Lower leg skin (tissue), 4 donors: ENCODE measurements at places on chromosomes 2 and 18.

DNA sequence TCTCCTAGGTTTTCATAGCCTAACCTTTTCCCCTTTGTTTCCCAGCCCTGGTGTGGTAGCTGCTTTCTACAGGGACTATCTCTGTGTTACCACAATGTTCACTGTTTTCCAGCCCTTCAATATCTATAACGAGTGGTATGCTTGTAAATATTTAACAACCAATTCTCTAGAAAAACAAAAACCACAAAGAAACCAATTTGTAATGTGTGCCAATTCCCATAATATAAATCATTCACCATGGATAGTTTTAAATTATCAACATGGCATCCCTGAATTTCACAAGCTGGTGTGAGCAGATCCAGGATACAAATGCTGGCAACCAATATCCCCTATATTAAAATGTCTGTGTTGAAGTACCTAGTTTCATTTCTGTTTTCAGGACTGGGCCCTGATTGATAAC, 207.5 kb upstream of the FBXO11 start:
- DNase-seq: no peak

- no peak for DNase-seq
These were observed 59.5 kb downstream of the PUM2 start for GRCh38 chr2:20291106-20291564.

GRCh38 chr2:164515030-164515429, 106.3 kb downstream of the GRB14 start:
- DNase-seq: no peak

- DNase-seq: peak; percentile 54
These were observed 90.0 kb downstream of the MBP start for GRCh38 chr18:77042583-77042982.

DNA sequence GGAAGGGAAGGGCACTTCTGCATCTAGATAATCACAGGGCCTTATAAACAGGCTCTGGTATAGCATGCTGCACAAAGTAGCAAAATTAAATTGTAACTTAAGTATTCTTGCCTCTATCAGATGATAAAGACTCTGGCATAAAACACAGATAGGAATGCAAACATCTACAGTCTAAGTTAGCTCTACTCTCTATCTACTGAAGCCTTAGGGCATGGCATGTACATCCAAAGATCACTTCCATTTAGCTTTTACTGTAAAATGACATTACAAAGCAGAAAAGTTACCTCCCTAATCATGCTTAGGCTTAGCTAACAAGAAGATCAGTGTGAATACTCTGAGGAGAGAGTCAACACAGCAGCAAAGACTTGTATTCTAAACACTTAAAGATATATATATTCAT, 90.7 kb downstream of the NOL10 start:
- DNase-seq: no peak

GRCh38 chr2:240296476-240297255, 138.8 kb upstream of the GPC1 start:
- no peak for DNase-seq

DNA sequence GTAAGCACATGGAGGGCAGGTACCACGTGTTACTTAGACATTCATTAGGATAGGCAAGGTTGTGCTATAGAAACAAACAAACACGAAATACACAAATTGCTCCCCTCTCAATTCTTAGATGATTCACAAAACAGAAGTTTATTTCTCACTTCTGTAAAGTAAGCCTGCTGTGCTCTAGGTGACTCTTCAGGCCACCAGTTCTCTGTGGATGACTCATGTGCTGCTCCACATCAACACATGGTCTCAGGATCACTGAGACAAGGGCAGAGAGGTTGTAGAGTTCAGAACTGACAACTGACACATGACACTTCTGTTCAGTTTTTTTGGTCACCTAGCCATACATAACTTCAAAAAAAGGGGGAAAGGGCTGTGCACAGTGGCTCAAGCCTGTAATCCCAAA, 70.6 kb downstream of the DAW1 start:
- DNase-seq: no peak

GRCh38 chr2:132573444-132574007, 96.5 kb downstream of the LYPD1 start:
- DNase-seq: peak; percentile 3

DNA sequence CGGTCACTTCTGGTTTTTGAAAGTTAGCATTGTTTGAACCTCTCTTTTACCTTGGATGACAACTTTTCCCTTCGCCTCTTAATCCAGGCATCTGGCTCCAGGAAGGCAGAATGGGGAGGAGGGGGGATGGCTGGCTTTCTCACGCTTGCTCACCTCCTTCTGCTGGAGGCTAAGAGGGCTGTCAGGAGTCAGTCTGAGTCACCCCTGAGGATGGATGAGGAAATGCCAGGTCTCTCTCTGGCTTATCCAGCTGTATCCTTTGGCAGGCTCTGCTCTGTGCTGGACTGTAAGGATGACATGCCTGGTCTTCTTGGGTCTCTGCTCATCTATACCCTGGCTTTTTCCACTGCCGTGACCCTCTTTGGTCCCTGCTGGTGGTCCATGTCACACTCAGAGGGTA, 142.9 kb upstream of the GYPC start:
- no peak for DNase-seq

DNA sequence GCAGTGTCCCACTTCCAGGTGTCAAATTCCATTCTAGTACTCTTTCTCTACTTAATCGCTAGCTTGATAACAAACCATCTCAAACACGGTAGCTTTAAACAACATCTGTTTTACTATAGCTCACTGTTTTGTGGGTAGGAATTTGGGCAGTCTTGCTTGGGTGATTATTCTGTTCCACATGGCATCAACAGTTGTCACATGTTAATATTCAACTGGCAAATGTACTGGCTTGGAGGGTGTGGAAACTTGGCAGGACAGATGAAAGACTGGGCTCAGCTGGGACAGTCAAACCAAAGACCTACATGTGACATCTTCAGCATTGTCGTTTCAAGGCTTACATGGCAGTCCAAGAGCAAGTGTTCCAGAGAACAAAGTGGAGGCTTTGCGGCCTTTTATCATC, 241.8 kb downstream of the PTH2R start:
- DNase-seq: no peak

- no peak for DNase-seq
These were observed 135.0 kb downstream of the ALK start for GRCh38 chr2:29786361-29786760.

DNA sequence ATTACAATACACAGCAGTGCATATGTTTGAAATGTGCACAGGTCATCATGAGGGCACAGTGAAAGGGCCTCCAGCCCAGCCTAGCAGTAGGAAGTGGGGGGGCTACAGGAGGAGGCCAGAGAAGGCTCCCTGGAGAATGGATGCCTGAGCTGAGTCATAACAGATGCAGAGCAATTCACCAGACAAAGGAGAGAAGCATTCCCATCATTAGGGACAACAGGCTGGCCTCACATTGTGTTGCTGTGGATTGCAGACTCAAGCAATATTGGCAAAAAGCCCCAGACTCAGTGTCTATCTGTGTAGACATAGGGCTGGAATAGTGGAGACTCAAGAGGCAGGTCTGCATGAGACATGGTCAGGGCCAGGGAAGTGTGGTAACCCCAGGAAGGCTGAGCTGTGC, 329.9 kb downstream of the DLGAP1 start:
- no peak for DNase-seq

DNA sequence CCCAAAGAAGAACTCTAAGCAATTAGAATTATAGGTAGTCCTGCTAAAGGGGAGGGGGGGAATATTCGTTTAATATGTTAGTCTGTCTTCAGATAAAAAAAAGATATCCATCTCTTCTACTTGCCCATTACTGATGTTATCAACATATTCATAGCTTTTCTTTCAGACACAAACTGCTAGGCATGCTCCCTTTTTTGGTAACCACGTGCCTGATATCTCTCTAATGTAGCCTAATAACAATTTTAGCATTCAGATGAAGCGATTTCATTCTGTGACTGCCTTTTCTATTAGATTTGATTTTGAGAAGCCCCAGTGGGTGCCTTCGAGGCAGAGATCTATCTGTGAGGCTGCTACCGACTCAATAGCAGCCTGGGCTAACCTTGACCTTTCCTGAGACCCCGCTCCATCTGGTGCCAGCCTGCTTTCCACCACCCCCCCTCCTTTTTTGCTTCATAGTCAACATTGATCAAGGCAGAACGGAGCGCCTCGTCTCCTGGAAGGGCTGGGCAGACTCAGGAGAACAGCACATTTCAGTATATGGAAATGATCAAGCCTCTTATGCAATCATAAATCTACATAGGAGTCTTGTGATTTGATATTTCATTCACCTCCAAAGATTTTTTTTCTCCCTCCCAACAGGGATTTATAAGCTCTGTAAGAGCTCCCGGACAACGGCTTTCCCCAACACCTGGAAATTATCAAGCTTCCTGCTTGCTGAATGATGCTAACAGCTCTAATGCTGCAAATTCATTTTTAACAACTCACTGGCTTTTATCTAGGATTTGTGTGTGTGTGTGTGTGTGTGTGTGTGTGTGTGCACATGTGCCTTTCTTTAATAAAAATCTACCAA, 14.7 kb upstream of the BCL11A start:
- DNase-seq: no peak

DNA sequence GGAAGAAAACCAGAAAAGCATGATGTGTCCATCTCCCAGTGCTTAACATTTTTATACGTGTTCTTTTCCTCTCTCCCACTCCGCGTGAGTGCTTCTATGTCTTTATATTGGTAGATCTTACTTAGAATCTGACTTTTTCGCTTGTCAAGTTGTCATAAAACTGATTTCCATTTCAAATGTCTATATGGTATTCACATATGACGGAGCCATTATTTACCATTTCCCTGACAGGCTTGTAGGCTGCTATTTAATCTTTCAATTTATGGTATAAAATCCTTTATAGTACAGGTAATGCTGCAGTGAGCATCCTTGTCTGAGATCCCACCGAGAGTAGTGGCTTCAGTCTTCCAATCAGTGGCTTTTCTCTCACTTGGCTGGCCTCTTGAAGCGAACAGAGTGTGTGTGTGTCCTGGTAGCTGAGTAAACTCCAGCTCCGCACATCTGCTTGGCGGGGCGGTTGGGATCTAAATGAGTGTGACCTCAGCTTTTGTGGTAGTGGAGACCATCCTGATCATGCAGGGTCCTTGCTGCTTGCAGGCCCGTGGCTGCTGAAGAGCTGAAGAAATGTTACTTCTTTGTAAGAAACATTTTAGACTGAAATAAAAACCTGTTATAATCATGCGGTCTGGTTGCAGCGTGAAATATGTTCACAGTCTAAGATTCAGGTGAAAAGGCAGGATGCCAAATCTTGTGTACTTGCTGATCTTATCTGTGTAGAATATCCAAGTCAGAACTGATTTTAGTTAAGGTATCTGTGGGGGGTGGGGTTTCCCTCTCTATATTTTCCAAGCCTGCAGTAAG, 40.2 kb downstream of the INPP4A start:
- DNase-seq: no peak

DNA sequence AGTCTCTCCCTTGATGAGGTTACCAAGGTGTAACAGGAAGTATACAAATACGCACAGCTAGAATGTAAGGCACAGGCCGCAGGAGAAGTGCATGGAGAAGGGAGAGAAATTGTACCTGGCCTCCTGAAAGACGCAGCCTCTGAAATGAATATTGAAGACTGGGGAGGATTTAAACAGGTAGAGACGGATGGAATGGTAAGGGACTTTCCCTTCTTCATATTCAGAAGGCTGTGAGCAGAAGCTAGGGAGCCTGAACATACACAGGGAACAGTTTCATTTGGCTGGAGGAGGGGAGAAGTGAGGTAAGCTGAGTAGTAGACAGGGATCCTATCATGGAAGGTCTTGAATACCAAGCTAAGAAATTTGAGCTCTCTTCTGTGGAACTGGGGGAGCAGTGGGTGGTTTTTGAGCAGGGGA, 112.7 kb downstream of the ANKRD44 start:
- no peak for DNase-seq

- peak; percentile 80 for DNase-seq
These were observed 100.6 kb downstream of the ACKR3 start for GRCh38 chr2:236670235-236670620.

DNA sequence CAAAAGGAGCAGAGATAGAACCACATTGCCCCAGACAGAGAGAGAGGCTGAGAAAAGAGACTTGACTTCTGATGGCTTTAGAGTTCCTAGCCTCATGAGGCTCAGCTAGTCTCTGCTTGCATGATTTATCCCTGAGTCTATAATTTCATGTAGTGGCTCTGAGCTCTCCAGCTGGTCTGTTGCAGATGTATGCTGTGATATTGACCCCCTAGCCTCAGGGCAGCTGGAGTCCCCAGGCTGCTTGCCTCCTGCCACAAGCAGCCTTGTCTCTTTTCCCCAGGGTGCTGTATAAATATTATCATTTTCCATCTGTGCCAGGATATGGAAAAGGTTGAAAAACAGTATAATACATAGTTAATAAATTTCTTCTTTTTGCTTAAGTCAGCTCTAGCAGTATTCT, 467.6 kb upstream of the CWC22 start:
- DNase-seq: no peak

DNA sequence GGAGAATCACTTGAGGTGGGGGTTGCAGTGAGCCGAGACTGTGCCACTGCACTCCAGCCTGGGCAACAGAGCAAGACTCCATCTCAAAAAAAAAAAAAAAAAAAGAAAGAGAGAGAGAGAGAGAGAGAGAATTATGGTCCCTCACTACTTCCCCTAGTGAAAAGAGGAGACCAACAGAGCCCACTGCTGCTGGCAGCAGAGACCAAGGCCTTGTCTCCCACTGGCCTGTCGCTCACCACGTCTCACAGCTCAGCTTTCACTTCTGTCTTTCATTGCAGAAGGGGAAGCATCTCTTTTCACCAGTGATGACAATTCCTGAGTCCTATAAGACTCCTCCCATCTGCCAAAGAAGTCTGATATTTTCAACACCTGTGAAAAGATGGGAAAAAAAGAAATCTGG, 81.3 kb downstream of the CLHC1 start:
- no peak for DNase-seq

GRCh38 chr2:46528880-46529279, 49.5 kb downstream of the TMEM247 start:
- no peak for DNase-seq

DNA sequence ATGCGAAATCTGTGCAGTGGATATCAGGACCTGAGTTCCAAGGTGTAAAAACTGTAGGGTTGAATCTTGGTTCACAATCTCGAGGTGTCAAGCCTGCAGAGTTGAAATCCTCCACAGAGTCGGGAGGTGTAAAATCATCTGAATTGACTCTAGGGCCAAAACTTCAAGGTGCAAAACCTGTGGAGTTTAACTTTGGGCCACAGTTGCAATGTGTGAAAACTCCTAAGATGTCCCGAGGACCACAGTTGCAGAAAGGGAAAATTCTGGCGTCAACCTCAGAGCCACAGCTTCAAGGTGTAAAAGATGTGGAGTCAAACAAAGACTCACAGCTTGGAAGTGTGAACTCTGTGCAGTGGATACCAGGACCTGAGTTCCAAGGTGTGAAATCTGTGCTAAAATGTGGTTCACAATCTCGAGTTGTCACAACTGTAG, 9.8 kb upstream of the ZNF512 start:
- DNase-seq: no peak

GRCh38 chr2:240252872-240253511, 112.5 kb upstream of the OTOS start:
- DNase-seq: no peak
